Amygdala (tissue), 56 donors: ENCODE measurements at places on chromosomes 3 and 15.

DNA sequence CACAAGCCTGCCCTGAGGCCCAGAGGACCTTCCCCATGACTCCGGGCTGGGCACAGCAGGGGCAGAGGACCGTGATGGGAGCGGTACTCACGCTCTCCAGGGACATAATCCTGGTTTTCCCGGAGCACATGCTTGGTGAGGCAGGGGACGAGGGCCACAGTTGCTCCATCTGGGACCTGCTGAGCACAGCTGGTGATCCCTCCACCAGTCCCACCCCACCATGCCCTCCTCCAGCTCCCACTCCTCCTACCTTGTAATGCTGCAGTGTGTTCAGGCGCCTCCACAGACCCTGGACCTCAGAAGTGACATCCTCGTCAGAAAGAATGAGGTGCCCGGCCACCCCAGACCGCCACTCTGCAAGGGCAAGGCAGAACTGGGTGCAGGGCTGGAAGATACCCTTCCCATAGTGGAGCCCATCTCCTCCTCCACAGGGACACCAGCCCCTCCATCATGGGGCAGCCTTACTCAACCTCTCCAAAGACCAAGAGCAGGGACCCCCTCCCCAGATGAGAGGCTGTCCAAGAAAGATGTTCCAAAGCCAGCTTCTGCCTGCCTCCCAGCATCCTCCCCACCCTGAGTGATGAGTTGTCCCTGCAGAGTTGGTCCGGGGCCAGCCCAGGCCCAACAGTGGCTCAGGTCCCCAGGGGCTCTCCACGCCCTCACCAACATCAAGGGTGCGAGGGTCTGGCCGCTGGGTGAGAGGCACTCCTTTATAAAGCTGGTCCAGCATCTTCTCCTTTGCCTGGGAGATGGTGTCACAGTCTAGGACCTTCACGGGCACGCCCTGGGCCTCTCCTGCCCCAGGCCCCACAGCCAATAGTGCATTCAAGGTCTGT, 19.5 kb downstream of the PLXNB1 start:
- no peak for DNase-seq

DNA sequence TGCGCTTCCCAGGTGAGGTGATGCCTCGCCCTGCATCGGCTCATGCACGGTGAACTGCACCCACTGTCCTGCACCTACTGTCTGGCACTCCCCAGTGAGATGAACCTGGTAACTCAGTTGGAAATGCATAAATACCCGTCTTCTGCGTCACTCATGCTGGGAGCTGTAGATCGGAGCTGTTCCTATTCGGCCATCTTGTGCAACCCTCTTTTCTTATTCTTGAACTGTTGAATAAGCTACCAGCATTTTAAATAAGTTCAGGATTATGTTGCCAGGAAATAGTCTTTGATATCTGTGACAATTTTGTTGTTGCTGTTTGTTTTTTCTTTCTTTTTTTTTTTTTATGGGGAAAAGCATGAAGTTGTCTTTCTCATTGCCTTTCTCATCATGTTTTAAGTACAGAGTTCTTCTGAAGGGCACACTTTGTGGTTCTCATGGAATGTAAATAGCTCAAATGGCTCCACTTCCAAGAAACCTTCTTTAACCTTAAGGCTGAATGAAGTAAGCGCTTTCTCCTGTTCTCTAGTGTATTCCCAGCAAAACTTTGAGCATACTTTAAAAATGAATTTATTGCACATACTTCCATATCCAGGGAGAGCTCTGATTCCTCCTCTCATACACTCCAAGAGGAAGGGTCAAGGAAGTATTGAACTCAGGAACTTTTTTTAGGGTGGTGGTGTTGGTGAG, 468.0 kb upstream of the TBL1XR1 start:
- DNase-seq: no peak

GRCh38 chr3:23017801-23018200, 185.3 kb upstream of the UBE2E2 start:
- DNase-seq: no peak

DNA sequence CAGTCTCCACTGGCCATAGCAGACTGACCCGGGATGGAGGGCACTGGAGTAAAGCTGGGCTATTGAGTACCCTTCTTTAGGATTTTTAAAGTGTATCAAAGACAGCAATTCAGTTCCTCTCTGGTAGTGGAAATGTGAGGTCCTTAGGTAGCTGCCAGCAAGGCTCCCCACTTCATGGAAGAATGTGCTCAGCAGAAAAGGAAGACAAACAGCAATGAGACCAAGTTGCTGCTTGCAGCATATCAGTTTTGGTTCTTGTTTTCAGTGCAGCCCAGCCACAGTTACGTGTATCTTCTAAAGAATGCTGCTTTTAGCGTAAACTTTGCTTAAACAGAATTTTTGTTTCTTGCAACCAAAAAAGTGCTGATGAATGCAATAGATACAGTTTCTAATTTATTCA, 374.0 kb upstream of the CBLB start:
- DNase-seq: no peak

DNA sequence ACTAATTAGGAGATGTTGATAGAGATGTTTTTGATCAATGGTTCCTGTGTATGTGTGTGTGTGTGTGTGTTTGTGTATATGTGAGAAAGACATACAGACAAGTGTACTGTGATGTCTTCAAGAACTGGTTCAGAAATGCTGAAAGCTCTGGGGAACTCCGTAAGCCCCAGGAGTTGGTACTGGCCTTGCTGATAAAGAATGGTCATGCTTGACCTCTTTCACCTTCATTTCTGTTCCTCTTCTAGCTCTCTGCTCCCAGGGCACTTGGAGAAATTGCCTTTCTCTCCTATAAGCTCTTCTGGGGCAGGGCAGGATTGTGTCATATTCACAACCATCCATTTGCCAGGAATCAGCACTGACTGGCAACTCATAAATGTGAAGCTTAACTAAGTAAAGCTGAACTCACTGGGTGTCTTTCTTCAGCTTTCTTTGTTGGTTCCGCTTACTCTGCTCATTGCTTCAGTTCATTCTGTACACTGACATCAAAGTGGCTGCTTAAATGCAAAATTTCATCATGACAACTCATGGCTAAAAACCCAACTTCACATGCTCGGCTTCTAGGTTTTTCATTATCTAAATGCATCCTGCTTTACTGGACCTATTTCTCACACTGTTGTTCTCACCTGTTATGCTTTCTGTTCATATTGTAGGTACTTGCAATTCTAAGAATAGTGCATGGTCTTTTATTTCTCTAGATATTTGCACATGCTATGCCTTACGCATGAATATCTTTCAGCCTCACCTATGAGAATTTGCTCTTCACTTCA, 162.1 kb upstream of the LYSMD4 start:
- DNase-seq: no peak

DNA sequence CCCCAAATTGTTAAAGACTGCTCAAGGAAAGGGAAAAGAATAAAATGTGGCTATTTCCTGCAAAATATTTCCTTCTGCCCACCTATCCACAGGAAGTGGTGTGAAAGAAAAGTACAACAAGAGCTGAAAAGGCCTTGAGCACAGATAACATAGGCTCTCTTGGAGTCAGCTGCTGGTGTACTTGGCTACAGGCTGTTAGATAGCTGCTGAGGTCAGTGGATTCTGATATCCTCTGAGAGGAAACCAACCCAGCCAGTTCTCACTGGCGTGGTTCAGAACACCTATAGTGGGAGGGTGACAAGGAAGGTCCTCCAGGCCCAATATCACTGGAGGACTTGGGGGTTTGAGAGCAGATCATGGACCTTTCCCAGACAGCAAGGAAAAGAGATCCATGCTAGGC, 124.4 kb upstream of the GAP43 start:
- DNase-seq: no peak

- no peak for DNase-seq
Observed at GRCh38 chr15:81809543-81809942, 236.3 kb downstream of the MEX3B start.

GRCh38 chr3:170869645-170870593, at the start of gene RPL22L1:
RPL22L1 (minus strand) TSS chr3:170870195; CDS start chr3:170870167, 28 bp downstream.
- DNase-seq: no peak

DNA sequence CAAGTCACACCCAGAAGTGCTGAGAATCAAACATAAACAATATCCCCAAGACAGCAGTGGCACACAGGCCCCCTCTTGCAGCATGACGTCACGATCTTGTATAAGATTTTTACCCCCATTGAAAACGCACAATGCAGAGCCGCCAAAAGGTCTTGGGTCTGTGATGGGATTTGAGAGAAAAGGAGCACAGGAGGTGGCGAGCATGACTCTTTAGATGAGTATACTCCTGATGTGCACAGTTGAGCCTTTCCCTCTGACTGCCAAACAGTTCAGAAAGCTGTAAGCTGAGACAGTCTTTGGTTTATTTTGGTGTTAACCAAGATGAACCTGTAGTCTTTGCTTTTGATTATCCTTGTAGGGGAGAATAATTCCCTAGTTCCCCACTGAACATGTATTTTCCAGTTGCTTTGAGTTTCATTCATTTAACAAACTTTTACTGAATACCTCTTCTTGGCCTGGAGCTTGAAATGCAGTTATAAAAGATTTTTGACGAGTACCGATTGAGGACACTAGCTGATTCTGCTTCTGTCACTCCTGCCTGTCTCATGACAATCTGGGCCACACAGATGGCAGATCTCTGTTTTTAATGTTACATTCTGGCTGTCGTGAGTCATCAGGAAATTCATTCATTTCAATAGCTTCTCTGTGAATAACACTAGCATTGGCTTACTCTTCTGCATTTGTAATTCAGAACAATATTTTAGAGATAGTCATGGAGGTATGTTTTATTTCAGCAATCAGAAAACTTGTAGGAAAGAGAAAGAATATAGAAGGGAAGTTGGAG, 28.9 kb downstream of the CFAP91 start:
- DNase-seq: no peak

- no peak for DNase-seq
Observed at GRCh38 chr15:51816611-51817010, 12.8 kb upstream of the TMOD3 start.

- DNase-seq: no peak
Observed at GRCh38 chr3:187935623-187936156, 190.4 kb upstream of the BCL6 start.
